ENCODE measurements at places on chromosomes 13 and 19.

- no peak for DNase-seq
Observed at GRCh38 chr19:57025491-57025890, 94.3 kb upstream of the USP29 start.

GRCh38 chr19:5430237-5430636, 25.0 kb upstream of the ZNRF4 start:
- DNase-seq: no peak

GRCh38 chr19:12720851-12721655, 2.7 kb downstream of the TNPO2 start:
- no peak for DNase-seq

DNA sequence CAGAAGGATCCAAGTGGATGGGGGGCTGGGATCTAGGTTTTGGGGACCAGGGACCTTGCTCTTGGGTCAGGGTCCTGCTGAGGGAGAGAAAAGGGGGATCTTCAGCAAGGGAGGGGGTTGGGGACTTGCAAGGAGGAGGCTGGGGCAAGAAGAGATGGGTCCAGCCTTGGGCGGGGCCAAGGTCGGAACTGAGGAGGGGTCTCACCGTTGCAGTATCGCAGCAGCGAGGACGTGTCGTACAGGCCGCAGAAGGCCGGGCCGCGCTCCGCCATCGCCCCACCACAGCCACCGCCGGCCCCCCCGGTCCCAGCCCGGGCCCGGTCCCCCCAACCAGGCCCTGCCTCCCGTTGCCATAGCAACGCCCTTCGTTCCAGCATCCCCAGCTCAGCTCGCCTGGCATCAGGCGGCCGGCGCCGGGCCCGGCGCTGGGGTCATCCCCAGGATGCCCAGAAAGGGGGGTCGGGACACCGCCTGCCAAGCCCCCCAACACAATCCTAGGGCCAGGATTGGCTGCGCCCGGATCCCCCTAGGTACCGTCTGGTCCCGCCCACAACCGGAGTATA, 6.0 kb upstream of the EML2 start:
- no peak for DNase-seq

DNA sequence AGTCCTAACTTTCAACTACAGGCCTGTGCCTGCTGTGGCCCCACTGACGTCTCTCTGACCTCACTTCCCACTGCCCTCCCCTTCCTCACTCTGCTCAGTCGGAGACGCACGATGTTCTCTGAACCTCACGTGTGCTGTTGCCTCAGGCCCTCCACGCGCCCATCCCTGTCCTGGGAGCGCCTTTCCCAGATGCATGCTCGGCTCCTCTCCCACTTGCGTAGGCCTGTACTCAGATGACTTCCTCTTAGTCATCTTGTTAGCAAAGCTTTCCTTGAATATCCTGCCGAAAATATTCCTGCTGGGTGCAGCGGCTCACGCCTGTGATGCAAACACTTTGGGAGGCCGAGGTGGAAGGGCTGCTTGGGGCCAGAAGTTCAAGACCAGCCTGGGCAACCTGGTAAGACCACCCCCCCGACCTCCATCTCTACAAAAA, 9.3 kb upstream of the SYT5 start:
- DNase-seq: peak; percentile 100

DNA sequence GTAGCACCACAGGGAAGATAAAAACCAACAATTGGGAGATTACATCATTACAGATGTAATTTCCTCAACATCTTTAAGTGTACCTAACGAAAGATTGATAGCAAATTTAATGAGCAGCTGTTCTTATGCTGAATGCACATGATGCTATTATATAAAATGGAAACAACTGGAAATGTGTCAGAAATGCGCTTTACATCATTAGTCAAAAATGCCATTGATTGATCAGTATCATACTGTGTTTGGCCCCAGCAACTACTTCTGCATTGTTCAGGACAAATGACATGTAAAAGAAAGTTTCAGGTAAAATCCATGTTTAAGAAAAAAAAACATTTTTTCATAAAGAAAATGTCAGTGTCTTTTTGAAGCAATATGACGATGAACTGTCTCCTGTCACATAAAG, 625.5 kb upstream of the MIR17HG start:
- DNase-seq: no peak

DNA sequence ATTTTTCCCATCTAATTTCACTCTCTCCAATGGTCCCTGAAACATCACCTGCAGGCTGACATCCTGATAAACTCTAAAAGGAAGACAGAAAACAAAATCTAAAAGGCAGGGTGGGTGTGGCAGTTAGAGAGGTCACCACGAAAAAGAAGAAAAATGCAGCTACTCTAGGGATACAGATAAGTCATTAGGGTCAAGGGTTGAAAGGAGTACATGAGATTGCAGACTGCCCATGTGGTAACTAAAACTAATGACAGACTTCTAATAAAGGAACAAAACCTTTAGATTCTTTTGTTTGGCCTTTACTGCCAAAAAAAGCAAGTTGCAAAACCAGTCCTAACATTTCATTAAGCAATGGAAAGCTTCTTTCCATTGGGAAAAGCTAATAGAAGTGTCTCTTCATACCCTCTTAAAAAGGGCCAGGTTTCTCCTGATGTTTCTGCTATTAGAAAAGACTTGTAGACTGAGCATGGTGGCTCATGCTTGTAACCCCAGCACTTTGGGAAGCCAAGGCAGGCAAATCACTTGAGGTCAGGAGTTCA, 31.0 kb downstream of the THSD1 start:
- DNase-seq: no peak

DNA sequence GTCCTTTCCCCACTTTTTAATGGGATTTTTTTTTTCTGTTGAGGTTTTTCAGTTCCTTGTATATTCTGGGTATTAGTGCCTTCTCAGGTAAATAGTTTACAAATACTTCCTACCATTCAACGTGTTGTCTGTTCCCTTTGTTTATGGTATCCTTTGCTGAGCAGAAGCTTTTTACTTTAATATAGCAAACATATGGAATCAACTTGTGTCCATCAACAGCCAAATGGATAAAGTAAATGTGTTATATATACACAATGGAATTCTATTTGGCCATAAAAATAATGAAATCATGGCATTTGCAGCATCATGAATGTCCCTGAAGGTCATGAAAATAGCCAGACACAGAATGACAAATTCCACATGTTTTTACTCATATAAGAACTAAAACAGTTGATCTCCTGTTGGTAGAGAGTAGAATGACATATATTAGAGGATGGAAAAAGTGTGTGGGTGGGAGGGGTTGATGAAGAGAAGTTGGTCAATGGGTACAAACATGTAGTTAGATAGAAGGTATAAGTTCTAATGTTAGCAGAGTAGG, 500.8 kb downstream of the SLITRK6 start:
- no peak for DNase-seq

DNA sequence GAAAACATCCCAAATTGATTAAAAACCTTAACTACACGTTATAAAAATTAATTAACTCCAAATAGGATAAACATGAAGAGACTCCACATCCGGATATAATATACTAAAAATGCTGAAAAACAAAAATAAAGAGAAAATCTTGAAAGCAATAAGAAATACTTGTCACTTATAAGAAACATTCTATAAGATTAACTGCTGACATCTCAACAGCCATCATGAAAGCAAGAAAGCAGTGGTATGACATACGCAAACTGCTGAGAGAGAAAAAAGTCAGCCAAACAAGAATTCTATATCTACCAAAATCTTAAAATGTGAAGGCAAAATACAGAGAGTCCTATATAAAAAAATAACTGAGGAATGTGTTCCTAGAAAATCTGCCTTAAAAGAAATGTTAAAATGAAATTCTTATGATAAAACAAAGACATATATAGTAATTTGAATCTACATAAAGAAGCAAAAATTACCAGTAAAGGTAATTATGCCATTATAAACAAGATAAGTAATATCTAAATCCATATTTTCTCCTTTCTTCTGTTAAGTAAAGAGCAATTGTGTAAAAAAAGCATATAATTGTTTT, 1851.1 kb downstream of the PCDH9 start:
- DNase-seq: no peak

DNA sequence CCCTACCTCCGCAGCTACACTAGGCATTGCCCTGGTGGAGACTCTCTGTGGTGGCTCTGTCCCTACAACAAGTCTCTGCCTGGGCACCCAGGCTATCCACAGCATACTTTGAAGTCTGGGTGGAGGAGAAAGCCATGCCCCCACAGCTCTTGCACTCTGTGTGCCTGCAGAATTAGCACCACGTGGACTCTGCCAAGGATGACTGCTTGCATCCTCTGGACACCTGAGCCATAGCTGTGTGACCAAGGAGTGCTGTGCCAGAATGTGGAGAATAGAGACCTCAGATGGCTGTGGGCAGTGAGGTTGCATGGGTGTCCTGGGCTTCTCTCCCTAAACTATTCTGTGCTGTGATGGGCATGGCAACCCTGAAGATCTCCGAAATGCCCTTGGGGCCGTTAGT, 21.2 kb upstream of the MCF2L start:
- DNase-seq: no peak

DNA sequence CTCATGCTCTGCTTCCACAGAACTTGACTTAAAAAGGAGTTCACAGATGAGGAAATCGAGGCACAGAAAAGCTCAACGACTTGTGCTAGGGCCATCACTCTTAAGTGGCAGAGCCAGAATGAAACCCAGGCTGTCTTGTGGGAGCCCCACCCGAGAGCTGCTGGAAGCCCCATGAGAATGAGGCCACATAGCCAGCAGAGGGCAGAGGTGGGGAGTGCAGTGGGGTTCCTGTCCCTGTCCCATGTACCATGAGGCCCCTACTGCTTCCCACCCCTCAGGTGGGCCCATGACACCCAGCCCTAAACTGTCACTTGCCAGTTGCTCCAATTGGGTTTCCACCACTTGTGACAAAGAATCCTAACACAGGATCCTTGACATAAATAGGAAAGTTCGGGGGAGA, 175.9 kb downstream of the IRS2 start:
- DNase-seq: peak; percentile 19

- DNase-seq: no peak
Observed at GRCh38 chr13:44919104-44919804, 70.0 kb downstream of the NUFIP1 start.

DNA sequence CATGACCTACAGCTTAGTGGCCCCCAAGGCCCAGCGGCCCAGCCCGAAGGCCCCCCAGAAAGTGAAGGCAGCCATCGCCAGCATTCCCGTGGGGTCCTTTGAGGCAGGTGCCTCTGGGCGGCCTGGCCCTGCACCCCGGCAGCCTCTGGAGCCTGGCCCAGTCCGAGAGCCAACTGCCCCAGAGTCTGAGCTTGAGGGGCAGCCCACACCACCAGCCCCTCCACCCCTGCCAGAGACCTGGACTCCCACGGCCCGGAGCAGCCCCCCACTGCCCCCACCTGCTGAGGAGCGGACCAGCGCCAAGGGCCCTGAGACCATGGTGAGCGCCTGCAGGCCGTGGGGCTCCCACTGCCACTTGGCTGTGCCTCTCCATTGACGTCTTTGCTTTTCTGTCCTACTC, 9.0 kb upstream of the PRR19 start:
- DNase-seq: no peak

DNA sequence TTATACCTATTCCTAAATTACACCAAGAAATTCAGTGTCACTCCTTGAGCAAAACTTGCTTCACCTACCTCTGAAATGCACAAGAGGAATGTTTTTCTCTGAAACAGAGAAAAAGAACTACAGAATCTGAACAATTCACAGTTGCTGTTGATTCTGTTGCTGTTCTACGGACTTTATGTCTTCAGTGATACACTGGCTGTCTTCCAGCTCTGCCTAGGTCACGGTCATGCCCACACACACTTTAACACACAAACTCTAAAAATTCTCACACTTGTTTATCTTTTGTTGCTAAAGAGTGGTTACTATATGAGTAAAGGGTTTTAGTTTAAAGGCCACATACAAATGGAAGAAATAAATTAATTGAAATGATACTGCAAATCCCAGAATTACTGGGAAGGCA, 124.4 kb upstream of the SPRY2 start:
- DNase-seq: no peak

GRCh38 chr13:51033421-51034185, 77.5 kb downstream of the C13orf42 start:
- DNase-seq: no peak

- no peak for DNase-seq
Observed at GRCh38 chr13:111431206-111431605, 110.8 kb downstream of the TEX29 start.

DNA sequence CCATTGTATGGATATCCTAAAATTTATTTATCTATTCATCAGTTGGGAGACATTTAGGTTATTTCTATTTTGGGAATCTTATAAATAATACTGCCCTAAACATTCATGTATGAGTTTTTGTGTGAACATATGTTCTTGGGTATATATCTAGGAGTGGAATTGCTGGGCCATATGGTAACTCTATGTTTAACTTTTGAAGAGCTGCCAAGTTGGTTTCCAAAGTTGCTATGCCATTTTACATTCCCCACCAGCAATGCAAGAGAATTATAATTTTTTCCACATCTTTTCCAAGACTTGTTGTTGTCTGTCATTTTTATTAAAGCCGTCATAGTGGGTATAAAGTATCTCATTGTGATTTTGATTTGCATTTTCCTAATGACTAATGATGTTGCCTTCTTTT, 48.2 kb upstream of the CALM3 start:
- no peak for DNase-seq

GRCh38 chr13:76636829-76637228, 249.4 kb downstream of the KCTD12 start:
- no peak for DNase-seq

- no peak for DNase-seq
Observed at GRCh38 chr19:3333662-3334061, 32.7 kb upstream of the NFIC start.

GRCh38 chr19:50567052-50567841, 988 bp downstream of the LRRC4B start:
- DNase-seq: no peak

- no peak for DNase-seq
Observed at GRCh38 chr13:30079501-30079900, 227.8 kb downstream of the KATNAL1 start.

- DNase-seq: no peak
Observed at GRCh38 chr19:8811315-8812172, 20.6 kb downstream of the ZNF558 start.

DNA sequence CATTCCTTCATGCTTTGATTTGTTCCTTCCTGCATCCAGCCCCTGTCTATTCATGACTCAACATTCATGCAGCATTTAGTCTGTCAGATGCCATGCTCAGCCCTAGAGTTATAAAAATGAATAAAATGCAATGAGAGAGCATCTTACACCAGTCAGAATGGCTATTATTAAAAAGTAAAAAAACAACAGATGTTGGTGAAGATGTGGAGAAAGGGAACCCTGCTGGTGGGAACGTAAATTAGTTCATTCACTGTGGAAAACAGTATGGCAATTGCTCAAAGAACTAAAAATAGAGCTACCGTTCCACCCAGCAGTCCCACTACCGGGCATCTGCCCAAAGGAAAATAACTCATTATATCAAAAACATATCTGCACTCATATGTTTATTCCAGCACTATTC, 70.0 kb upstream of the GTF3A start:
- no peak for DNase-seq

DNA sequence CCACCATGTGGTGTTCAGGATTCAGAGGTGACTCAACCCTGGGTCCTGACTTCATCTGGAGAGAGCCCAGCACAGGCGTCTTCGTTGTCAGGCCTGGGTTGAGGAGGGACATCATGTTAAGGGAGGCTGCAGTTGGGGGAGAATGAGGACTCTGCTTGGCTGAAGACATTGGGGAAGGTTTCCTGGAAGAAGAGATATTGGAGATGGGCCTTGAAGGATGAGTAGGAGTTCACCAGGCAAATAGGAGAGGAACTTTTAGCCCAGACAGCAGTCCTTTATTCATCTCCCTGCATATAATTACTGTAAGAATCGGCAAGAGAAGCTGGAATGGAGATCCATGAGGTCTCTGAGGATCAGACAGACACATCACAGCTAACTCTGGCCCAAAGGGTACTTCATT, 38.9 kb downstream of the VAV1 start:
- DNase-seq: no peak

- DNase-seq: no peak
Observed at GRCh38 chr13:40553356-40553755, 113.1 kb downstream of the FOXO1 start.

- DNase-seq: no peak
Observed at GRCh38 chr19:4974880-4975469, 6.1 kb downstream of the KDM4B start.

All from H54 (cell line).